ENCODE measurements at places on chromosomes 4 and X. TPM values are rescaled to one million over a fixed set of nuclear protein-coding genes. Genes with fewer than 3 reads are reported as not detected.

Gene CXCL5
- total RNA-seq, result 0.77 TPM

Gene ADGRG4
- not detected for total RNA-seq

Gene CT45A5
- total RNA-seq, result not detected

Gene CTAG2
- not detected for total RNA-seq

Gene ZDHHC15
- 0.17 TPM for total RNA-seq

Gene FMR1NB
- not detected for total RNA-seq

Gene DDX53
- not detected for total RNA-seq

Gene OPN1MW2
- not detected for total RNA-seq

Gene MID1
- 8.5 TPM for total RNA-seq

Gene AP1S2
- total RNA-seq, result 32.6 TPM

Gene UGT2B11
- total RNA-seq, result not detected

Gene GPC3
- 45.5 TPM for total RNA-seq

Gene RGN
- total RNA-seq, result 23.8 TPM

Gene POU4F2
- total RNA-seq, result not detected

Gene MAGEC1
- not detected for total RNA-seq

Gene RASSF6
- not detected for total RNA-seq

Gene CPZ
- 20.8 TPM for total RNA-seq

Gene ZAR1
- total RNA-seq, result not detected

Gene RNF4
- total RNA-seq, result 45.6 TPM

Gene NKX6-1
- total RNA-seq, result 0.26 TPM

Gene HDX
- total RNA-seq, result 3.1 TPM

Gene MTNR1A
- total RNA-seq, result not detected

Gene SLIT2
- total RNA-seq, result 12.6 TPM

Gene MAMLD1
- 0.77 TPM for total RNA-seq

Gene KDR
- 0.26 TPM for total RNA-seq

Gene PDHA1
- total RNA-seq, result 73.2 TPM

Gene MAGEB1
- total RNA-seq, result not detected

Gene NDP
- total RNA-seq, result 5.3 TPM

Gene MAGED4
- 26.9 TPM for total RNA-seq

Gene ADAD1
- total RNA-seq, result not detected

Gene PNMA6F
- not detected for total RNA-seq

Gene GABRG1
- total RNA-seq, result not detected

Gene GRID2
- total RNA-seq, result under 0.01 TPM

Gene STS
- total RNA-seq, result 5.0 TPM

Gene GYG2
- total RNA-seq, result 10.6 TPM

Gene LNX1
- 0.51 TPM for total RNA-seq

Gene RAB41
- total RNA-seq, result not detected

Gene NKX3-2
- 1.3 TPM for total RNA-seq

Gene NOP14
- 17.7 TPM for total RNA-seq

Measured in fibroblast of lung (primary cell).